Pericardium fibroblast (primary cell): ENCODE measurements at places on chromosomes 7 and 10. TPM values are rescaled to one million over a fixed set of nuclear protein-coding genes. Genes with fewer than 3 reads are reported as not detected.

Gene CFAP43
- 0.12 TPM in 1 of 2 replicates, not detected in the other for total RNA-seq

Gene OR2A1
- total RNA-seq: not detected in 2 replicates

Gene CPN1
- total RNA-seq: not detected in 2 replicates

Gene NCOA4
- total RNA-seq: 101 and 109 TPM in 2 replicates

Gene TYW1B
- 0.82 and 5.3 TPM in 2 replicates for total RNA-seq

Gene IDI1
- total RNA-seq: 71.0 and 109 TPM in 2 replicates

Gene LIPJ
- total RNA-seq: not detected in 2 replicates

Gene PWWP2B
- total RNA-seq: 3.0 and 8.1 TPM in 2 replicates

Gene KIF5B
- 58.4 and 70.9 TPM in 2 replicates for total RNA-seq

Gene MEOX2
- total RNA-seq: 10.3 and 17.0 TPM in 2 replicates

Gene NODAL
- not detected in 2 replicates for total RNA-seq

Gene PTN
- total RNA-seq: 7.4 and 9.5 TPM in 2 replicates

Gene KLF14
- 0.34 and 0.58 TPM in 2 replicates for total RNA-seq

Gene PRPS1L1
- not detected in 2 replicates for total RNA-seq

Gene GRM3
- not detected in 2 replicates for total RNA-seq

Gene CELF2
- 29.4 and 47.8 TPM in 2 replicates for total RNA-seq

Gene TFPI2
- 58.6 and 395 TPM in 2 replicates for total RNA-seq

Gene IFIT1B
- not detected in 2 replicates for total RNA-seq

Gene MSRB2
- total RNA-seq: 20.3 and 29.8 TPM in 2 replicates

Gene GIMAP4
- not detected in 2 replicates for total RNA-seq

Gene SMO
- 18.9 and 19.6 TPM in 2 replicates for total RNA-seq

Gene FUOM
- 12.6 and 25.7 TPM in 2 replicates for total RNA-seq

Gene WASL
- total RNA-seq: 12.9 and 17.6 TPM in 2 replicates

Gene MLXIPL
- total RNA-seq: 0.34 TPM in 1 of 2 replicates, not detected in the other

Gene SMKR1
- not detected in 2 replicates for total RNA-seq

Gene MUC3A
- not detected in 2 replicates for total RNA-seq

Gene WASHC2A
- total RNA-seq: 27.2 and 35.9 TPM in 2 replicates

Gene ADAM22
- total RNA-seq: 0.12 and 0.26 TPM in 2 replicates

Gene OR13A1
- not detected in 2 replicates for total RNA-seq

Gene SPDYE2
- total RNA-seq: not detected in 2 replicates

Gene MACC1
- total RNA-seq: under 0.01 and 0.09 TPM in 2 replicates

Gene HYAL4
- not detected in 2 replicates for total RNA-seq

Gene DLX5
- total RNA-seq: not detected in 2 replicates

Gene GAD2
- total RNA-seq: not detected in 2 replicates

Gene GNGT1
- total RNA-seq: not detected in 2 replicates

Gene SSC4D
- 0.34 and 1.2 TPM in 2 replicates for total RNA-seq

Gene PROSER2
- total RNA-seq: 14.8 and 45.7 TPM in 2 replicates

Gene SMIM30
- 47.7 and 53.0 TPM in 2 replicates for total RNA-seq

Gene OR2A42
- not detected in 2 replicates for total RNA-seq

Gene ANXA8L1
- 9.3 TPM in 1 of 2 replicates, not detected in the other for total RNA-seq

Gene TLX1
- total RNA-seq: not detected in 2 replicates

Gene TBL2
- 48.5 and 76.3 TPM in 2 replicates for total RNA-seq

Gene SRRM3
- 2.0 and 2.7 TPM in 2 replicates for total RNA-seq

Gene ZNF783
- total RNA-seq: 5.5 and 10.6 TPM in 2 replicates

Gene TMEM140
- 0.47 and 6.3 TPM in 2 replicates for total RNA-seq
